ENCODE measurements at places on chromosomes 2 and 18. TPM values are rescaled to one million over a fixed set of nuclear protein-coding genes. Genes with fewer than 3 reads are reported as not detected.

The PCGF1 gene
- 32.4 TPM for total RNA-seq

GRCh38 chr18:75113455-75113854, 95.5 kb downstream of the PTGR3 start:
- no peak for DNase-seq

- DNase-seq, result no peak
Measured at GRCh38 chr2:8125741-8126711, 555.8 kb upstream of the ID2 start.

GRCh38 chr18:31206787-31207381, 44.2 kb upstream of the DSC1 start:
- no peak for DNase-seq

- no peak for DNase-seq
Measured at GRCh38 chr18:65601775-65602174, 149.0 kb upstream of the CDH7 start.

The NYAP2 gene
- total RNA-seq, result not detected

- no peak for DNase-seq
Measured at GRCh38 chr18:46485675-46486194, 171.3 kb downstream of the LOXHD1 start.

The ADAM23 gene
- total RNA-seq, result 0.25 TPM

The PAX3 gene
- total RNA-seq, result not detected

The CCDC85A gene
- not detected for total RNA-seq

The BIN1 gene
- 30.3 TPM for total RNA-seq

- DNase-seq, result no peak
Measured at GRCh38 chr2:19687017-19687659, 214.6 kb downstream of the TTC32 start.

GRCh38 chr2:156505696-156506095, 69.5 kb downstream of the GPD2 start:
- no peak for DNase-seq

The BMP10 gene
- not detected for total RNA-seq

GRCh38 chr2:117470311-117471095, 344.0 kb upstream of the DDX18 start:
- DNase-seq, result no peak

GRCh38 chr2:45643543-45644542, 7.6 kb upstream of the PRKCE start:
- peak; percentile 74 for DNase-seq

DNA sequence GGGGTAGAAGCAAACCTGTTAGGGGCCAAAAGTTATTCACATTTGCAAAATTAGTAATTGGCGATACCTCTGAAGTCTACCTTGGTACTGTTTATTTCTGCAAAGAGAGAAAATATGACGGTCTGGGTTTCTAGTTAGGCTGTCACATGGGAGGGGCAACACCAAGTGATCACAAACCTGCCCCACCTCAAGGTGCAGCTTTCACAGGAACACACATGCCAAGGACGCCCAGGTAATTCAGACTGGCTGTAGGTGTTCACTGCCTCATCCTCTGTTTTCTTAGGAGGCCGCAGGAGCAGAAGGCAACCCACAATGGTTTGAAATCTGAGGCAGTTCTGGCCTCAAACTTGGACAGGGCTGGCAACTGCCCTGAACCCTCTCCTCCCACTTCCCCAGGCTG, 56.2 kb downstream of the STPG4 start:
- DNase-seq, result no peak

GRCh38 chr2:207458582-207458981, 71.2 kb upstream of the CREB1 start:
- DNase-seq, result no peak

GRCh38 chr2:60819155-60819862, 62.1 kb upstream of the REL start:
- peak; percentile 83 for DNase-seq

- DNase-seq, result no peak
Measured at GRCh38 chr2:211396815-211397214, 840.4 kb downstream of the CPS1 start.

DNA sequence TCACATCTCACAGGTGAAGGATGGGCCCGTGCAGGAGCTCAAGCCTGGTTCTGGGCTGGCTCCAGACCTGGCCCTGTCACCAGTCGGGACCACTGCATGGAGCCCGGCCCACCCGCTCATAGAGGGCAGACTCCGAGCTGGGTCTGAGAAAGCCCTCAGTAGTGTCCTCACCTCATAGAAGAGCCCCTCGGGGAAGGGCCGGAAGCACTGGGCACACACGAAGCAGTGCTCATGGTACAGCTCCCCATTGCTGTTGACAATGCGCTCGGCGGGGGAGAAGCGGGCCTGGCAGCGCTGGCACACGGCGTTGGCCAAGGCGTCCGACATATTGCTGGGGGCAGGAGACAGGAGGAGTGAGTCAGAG, 11.3 kb downstream of the GPR17 start:
- DNase-seq, result no peak

The INSIG2 gene
- 9.7 TPM for total RNA-seq

- no peak for DNase-seq
Measured at GRCh38 chr18:11495441-11495840, 114.0 kb upstream of the SLC35G4 start.

DNA sequence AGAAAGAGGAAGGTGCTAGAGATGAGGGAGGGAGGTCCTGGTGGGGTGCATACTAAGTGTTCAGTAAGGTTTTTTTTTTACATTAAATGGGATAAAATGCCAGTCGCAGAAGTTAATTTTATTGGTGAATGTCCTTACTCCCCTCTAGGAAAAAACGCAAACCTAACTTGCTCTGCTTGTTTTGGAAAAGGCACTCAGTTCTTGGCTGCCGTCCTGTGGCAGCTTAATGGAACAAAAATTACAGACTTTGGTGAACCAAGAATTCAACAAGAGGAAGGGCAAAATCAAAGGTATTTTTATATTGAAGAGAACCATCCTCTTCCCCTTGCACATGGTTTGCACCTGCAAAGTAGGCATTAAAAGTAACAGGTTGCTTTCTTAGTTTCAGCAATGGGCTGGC, 12.7 kb upstream of the IL18R1 start:
- no peak for DNase-seq

The HS1BP3 gene
- total RNA-seq, result 6.0 TPM

DNA sequence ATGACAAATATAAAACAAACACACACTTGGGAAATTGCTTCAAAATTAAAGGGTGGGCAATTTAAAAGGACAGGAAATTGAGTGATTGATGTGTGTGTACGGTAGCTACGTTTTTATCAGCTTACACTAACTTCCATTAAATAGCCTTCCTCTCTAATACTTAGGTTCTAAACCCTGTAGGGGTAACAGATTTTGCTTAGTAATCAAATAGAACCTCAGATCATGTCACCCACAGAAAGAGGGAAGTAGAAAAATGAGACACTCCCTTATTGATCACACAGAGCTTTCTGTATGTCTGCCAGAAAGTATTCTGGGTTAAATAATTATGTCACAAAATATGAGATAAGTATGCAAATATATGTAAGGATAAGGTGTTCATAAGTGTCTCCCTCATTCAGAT, 93.3 kb downstream of the ICA1L start:
- DNase-seq, result no peak

- no peak for DNase-seq
Measured at GRCh38 chr18:72895548-72895947, 27.8 kb upstream of the NETO1 start.

The CTIF gene
- 4.3 TPM for total RNA-seq

DNA sequence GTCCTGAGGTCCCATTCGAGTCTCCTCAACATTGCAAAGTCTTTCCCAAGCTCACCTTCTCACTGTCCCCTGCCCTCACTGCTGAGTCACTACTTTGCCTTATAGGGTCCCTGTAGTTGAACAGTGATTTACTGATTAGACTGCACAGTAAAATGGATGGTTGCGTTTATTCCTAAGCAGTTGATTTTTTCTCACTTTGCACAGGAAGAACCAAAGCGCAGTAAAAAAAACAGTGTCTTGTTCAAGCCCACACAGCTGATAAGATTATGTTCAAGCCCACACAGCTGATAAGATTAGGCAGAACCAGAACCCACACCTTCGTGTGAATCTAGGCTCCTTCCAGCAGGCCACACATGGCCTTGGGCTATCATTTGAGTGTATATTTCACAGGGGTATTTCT, 215.3 kb upstream of the COPS8 start:
- no peak for DNase-seq

DNA sequence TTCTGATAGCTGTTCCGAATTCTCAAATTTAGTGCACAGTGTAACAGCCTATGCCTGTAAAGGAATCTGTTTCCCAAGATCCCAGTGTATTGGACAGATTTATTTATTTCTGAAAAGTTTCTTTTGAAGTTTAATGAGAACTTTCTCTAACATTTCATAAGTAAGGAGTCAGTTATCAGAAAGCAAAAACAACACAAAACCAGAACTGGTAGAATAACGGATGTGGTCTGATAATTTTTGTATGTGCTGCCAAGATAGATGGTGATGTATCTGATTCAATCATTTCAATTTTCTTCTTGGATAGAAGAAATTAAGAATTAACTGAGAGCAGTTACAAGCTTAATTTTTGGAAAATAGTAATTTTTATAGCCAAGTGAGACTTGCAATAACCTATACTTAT, 374.3 kb downstream of the SOCS6 start:
- DNase-seq, result no peak

The NT5C1B gene
- not detected for total RNA-seq

- no peak for DNase-seq
Measured at GRCh38 chr2:157925071-157925470, 48.9 kb upstream of the ACVR1 start.

DNA sequence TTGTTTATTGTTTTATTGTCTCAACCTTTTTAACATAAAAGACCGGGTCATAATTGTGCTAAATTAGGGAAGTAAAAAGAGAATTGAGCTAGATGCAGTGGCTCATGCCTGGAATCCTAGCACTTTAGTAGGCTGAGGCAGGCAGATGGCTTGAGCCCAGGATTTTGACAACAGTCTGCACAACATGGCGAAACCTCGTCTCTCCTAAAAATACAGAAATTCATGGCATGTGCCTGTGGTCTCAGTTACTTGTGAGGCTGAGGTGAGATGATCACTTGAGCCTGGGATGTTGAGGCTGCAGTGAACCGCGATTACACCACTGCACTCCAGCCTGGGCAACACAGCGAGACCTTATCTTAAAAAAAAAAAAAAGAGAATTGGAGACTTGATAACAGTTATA, 104.2 kb upstream of the TTC27 start:
- no peak for DNase-seq

DNA sequence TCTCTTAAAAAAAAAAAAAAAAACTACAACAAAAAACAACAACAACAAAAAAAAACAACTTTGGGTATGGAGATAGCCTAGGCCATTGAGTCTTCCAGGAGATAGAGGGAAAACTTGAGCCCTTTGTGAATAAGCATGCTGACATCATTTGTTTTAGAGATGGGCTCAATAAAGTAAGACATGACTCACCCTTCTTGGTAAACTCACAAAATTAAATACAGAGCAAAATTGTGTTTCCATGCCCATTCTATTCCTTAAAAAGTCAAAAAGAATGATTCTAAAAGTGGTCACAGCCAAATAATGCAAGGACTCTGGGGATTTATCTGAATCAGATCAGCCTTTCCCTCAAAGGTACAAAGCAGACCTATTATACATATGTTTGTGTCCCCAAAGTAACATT, 117.4 kb downstream of the ETAA1 start:
- DNase-seq, result no peak

DNA sequence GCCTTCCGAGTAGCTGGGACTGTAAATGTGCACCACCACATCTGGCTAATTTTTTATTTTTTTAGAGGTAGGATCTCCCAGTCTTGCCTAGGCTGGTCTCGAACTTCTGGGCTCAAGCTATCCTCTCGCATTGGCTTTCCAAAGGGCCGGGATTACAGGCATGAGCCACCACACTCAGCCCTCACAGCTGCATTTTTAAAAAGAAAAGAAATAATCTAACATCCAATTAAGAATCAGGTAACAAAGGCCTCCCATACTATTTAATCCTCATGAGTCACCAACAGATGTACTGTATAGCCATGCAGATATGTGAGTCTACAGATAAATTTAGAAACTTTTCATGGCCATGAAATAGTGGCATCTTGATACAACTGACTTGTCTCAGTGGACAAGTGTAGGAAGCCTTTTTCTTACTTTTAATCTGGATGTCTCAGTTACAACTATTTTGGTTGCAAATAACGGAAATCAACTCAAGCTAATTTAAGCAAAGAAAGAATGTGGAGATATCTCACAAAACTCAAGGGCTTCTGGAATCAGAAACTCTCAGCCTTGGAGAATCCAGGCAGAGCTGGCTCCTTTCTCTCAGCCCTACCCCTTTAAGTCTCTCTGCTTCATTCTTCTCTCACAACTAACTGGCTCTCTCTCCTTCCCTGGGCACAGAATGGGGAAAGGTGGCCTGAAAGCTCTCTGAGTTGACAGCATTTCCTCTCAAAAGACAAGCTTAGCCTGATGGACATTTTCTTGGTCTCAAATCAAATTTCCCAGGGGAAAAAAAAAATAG, 12.8 kb upstream of the PPM1B start:
- no peak for DNase-seq

GRCh38 chr2:176280156-176280555, 10.9 kb downstream of the MTX2 start:
- no peak for DNase-seq

- DNase-seq, result no peak
Measured at GRCh38 chr18:58539659-58540380, 89.1 kb downstream of the ALPK2 start.

- DNase-seq, result no peak
Measured at GRCh38 chr2:177545143-177545542, 152.6 kb downstream of the AGPS start.

- DNase-seq, result no peak
Measured at GRCh38 chr18:24727685-24728084, 267.2 kb downstream of the HRH4 start.

DNA sequence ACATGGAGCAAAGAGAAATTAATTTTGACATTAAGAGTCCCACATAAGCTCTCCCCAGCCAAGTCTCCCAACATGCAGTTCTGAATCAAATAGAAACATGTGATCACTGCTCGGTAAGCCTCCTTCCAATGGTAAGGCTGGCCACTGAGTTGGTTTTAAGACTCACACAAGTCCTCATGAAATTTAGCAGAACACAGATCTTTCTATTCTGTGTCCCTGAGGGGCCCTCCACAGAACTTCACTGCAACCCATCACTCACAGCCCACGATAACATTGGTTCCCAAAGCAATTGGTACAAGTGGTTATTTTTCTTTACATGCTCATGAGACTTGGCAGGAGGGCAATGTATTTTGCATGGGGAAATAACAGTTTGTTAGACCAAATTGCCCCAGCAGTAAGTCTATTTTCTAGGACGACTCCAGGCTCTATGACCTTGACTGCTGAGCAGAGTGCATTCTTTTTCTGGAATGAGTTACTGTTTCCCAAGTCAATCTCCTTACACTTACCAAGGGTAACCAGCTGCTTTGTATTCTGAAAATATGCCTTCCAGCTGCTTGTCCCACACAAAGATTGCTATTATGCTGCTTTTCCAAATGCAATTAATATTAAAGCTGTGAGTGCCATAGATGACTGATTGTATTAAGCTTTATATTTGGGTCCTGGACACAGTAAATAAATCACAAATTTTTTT, 142.3 kb upstream of the TANK start:
- no peak for DNase-seq

- DNase-seq, result no peak
Measured at GRCh38 chr18:8825273-8825672, 119.9 kb downstream of the MTCL1 start.
